Frontal cortex (tissue), 4 donors: ENCODE measurements at places on chromosomes 2 and 18.

DNA sequence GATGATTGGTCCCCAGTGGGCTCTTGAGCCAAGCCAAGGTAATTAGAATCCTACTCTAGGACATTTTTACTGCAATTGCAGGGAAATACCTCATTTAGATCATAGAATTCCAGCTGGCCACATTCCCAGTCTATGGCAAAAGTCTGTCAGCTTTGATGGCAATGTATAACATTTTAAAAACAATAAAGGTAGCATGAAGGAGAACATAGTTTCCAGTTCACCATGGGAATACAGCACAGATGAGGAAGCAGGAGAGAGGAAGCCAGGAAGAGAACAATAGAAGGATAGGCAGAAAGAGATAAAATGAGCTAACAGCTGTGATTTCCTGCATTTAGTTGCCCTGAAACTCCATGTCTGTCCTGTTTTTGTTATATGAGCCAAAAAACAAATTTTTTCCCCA lies 897.3 kb upstream of the DDX18 start:
- DNase-seq: no peak

GRCh38 chr18:36160959-36161371 lies 26.3 kb upstream of the MOCOS start:
- DNase-seq: no peak

- no peak for DNase-seq
Measured at GRCh38 chr2:149463328-149464002, 124.1 kb downstream of the MMADHC start.

DNA sequence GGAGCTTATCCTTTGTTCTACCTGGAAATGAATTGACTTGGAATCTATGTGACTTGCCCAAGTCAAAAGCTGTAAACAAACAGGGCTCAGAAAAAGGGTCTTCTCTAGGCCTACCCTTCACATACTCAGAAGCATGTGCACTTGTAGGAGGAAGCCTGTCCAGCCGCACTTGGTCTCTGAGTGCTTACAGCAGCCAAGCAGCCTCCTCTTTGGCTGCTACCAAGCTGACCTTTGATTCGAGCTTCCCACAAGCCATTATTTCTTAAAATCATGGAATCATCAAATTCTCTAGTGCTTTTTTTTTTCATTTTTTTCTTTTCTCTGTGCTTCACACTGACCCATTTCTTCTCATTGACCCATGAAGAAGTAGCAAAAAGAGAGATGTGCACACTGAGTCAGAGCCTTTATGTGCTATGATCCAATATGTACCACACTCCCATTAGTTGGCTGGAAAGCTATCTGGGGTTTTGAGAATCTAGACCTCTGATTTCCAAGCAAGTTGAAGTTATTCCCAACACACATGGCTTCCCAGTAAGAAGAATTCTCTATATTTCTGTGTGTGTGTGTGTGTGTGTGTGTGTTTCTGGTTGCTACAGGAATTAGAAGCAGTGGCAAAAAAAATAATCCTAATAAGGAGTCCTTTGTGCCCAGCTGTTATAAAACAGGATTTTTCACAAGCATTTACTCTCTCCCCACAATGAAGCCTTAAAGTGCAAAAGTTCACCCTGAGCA lies 550.3 kb upstream of the TNP1 start:
- DNase-seq: no peak

GRCh38 chr2:181004647-181005325 lies 24.4 kb downstream of the UBE2E3 start:
- DNase-seq: no peak
